ENCODE measurements at places on chromosomes 5 and 9.
A peak's percentile ranks its signal among the peaks of the same experiment; 100 is the strongest.

- no peak for DNase-seq
Measured at GRCh38 chr5:98455665-98456064, 317.8 kb upstream of the RGMB start.

DNA sequence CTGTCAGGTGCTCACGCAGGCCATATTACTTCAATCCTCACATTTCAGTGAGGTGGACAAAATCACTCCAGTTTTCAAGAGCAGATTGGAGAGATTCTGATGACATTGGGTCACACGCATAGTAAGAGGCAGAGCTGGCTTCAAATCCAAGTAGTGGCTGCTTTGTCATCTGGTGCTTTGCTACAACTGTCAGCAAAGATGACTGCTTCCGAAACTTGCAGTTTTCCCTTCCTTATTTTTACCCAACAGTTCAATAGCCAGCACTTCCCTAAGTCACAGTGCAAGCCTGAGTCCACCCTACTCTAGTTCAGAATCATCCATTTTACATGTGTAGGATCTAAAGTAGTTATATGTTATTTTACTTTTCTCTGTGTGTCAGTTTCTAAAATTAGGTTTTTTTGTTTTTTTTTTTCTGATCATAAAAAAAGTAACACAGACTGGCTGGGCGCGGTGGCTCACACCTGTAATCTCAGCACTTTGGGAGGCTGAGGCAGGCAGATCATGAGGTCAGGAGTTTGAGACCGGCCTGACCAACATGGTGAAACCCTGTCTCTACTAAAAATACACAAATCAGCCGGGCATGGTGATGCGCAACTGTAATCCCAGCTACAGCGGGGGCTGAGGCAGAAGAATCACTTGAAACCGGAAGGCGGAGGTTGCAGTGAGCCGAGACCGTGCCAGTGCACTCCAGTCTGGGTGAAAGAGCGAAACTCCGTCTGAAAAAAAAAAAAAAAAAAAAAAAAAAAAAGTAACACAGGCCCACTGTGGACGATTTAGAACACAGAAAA, 49.6 kb downstream of the ANKDD1B start:
- DNase-seq = no peak

DNA sequence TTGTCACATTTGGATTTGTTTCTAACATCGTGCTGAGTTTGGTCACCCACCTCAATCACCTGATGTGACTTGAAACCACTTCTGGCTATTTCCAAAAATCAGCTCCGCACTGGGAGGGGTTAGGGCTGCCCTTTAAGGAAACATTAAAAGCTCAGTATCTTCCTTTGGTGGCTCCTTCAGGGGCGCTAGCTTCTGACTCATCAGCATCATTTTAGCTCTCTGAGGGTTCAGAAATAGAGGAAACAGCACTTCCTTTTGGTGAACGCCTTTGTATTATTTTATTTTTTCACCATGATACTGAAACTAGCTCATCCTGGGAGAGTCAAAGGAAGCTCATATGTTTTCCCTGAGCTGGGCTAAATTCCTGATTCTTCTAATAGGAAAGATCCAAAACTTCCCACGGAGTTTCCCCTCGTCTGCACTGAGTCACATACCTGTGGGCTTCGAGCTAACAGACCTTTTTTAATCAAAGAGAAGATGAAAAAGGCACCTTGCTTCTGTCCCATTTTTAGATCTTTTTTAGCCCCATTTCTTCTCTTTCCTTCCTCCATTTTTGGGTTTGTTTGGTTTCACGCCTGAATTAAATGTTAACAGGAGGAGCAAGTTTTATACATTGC, 48.2 kb downstream of the ROPN1L start:
- DNase-seq = no peak

DNA sequence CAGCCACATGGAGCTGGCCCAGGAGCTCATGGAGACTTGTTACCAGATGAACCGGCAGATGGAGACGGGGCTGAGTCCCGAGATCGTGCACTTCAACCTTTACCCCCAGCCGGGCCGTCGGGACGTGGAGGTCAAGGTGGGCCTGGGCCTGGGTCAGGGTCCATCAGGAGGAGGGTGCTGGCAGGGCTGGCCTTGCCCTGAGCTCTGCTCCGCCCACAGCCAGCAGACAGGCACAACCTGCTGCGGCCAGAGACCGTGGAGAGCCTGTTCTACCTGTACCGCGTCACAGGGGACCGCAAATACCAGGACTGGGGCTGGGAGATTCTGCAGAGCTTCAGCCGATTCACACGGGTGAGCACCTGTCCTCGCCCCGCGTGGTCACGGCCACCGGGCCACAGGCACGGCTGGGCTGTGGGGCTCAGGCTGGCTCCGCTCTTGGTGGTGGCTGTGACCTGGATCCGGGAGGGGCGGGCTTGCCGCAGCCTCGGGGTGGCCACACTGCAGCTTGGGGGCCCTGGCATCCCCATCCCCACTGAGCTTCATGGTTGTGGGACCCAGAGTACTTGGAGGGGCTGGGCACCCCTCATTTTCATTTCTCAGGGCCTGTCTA, 7.1 kb downstream of the DPP7 start:
- no peak for DNase-seq

DNA sequence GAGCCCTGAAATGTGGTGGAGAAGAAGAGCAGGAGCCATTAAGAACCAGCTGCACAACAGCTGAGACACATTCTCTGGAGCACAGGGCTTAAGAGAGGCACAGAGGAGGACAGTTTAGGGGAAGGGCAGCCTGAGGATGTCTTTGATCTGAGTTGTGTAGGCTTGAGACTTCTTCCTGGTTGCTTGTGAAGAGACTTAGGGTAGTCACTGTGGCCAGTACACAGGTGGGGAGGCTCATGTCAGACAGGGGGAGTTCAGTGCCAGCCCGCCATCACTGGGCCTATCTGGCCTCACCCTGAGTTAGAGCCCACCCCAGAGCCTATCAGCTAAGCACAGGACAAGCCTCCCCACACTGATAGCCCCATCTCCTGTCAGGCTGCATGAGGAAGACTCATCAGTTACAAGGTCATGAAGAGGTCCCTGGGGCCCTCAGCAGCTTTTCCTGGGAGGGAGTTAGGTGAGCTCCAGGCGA, 19.8 kb downstream of the SLC22A4 start:
- DNase-seq = no peak

DNA sequence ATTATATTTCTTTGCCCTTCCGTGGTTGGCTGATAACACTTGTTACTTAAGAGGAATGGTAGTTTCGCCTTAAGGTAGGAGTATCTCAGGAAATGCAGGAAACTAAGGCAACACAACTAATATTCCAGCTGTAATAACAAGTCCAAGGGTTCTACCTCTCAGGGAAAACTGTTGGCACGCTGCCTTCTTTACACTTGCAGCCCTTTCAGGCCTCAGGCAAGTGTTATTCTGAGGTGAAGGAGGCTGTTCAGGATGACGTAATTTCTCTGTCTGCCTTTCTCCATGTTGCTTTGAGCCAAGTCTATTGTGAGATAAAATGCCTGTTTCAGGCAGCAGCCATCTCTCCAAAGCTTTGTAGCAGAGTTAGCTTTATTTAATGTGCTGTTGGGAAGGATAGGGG, 38.0 kb downstream of the VCAN start:
- DNase-seq = peak; percentile 44

DNA sequence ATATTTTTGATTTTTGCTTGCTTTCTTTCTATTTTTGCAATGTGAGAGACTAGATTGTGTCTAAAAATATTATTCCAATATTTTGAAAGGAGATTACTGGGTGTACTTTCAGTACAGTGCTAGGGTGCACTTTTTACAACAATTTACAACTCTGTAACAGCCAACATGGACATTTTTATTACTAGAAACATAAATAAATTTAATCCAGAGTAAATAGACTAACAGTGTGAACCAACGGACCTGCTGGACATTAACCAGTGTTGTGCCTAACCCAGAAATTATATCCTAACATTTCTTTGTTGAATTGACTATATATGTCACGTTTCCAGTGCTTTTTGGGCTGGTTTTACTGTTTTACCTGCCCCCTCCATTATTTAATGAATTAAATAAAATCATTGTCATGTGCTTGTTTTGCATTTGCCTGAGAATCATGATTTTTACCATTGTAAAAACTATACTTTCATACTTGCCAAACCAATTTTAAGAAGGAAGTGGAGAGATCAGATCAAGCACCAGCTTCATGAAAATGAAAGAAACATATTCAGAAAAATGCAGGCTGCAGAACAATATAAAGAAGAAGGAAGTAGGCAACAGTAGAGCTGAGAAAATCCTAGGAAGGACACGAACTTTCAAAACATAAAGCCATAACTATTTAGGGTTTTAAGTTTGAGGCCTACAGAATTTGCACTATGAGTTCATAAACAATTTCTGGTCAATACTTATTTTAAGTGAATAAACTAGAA, 400.8 kb upstream of the PIK3R1 start:
- DNase-seq = no peak

DNA sequence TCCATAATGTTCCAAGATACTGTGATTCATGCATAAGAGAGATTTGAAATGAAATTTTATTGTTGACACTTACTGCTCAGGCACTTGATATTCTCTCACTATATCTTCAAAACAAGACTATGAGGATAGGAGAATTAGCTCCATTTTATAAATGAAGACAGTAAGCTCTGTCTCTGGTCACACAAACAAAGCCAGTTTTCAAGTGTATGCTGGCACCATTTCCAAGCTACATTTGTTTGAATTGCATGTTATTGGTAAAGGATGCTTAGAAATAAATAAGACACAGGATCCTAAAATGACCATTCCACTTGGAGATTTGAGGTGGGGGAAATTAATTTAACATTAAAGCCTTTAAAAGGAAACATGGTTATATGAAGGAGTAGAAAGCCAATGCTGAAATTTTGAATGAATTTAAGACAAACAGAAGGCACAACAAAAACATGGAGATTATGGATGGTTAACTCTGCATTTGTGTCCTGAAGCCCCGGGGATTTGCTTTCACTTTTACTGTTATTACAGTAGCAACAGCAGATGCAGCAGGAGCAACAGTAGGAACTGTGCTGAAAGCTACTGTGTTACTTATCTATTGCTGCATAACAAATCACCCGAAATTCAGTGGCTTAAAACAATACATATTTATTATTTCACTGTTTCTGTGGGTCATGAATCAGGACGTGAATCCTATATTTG, 79.7 kb upstream of the ASTN2 start:
- peak; percentile 64 for DNase-seq

DNA sequence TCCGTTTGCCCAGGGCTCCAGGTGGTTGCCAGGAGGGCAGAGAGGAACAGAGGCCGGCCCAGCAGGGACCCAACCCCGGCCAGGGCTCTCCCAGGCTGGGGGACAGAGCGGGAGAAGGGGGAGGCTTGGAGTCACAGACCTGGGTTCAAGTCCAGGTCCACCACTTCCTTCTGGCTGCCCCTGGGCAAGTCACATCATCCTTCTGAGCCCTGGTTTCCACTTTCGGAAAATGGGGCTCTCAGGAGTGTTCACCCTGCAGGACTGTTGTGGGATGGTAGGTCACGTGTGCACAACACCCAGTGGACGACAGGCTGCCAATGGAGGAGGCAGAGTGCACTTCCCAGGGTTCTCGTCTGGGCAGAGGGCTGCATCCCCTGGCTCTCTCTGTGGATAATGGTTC, 245.4 kb downstream of the PBX3 start:
- DNase-seq = no peak

- DNase-seq = no peak
Measured at GRCh38 chr9:88975966-88976889, 15.0 kb upstream of the S1PR3 start.

- DNase-seq = no peak
Measured at GRCh38 chr9:102124465-102124864, 386.0 kb upstream of the GRIN3A start.

- DNase-seq = no peak
Measured at GRCh38 chr5:393846-394275, 49.1 kb upstream of the EXOC3 start.

DNA sequence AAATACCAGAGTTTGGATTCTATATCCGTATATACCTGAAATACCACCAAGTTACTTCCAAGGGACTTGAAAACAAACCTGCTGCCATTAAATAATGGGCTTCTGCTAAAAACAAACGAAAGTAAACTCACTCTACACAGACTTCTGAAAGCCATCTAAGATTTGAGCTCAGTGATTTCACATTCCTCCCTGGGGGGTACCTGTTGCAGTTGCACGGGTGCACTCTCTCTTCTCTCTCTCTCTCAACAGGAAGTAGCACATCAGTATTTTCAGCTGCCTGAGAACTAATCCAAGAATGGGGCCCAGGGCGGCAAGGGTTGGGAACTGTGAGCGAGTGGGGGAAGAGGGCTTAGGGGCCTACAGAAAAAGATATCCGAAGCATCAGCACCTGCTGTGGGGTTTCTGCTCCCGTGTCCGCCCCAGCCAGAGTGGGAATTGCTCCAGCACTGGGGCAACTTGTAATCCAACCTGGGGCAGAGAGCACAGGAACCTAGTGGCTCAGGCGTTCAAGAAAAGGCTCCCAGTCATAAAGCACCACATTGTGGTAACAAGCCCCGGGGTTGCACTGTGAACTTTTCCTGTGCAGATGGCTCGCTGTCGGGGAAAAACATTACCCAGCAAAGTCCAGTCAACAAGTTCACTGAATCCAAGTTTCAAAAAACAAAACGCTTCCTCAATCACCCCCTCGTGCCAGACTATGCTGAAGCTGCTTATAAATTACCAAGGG, 99.8 kb downstream of the EFNA5 start:
- DNase-seq = peak; percentile 51

DNA sequence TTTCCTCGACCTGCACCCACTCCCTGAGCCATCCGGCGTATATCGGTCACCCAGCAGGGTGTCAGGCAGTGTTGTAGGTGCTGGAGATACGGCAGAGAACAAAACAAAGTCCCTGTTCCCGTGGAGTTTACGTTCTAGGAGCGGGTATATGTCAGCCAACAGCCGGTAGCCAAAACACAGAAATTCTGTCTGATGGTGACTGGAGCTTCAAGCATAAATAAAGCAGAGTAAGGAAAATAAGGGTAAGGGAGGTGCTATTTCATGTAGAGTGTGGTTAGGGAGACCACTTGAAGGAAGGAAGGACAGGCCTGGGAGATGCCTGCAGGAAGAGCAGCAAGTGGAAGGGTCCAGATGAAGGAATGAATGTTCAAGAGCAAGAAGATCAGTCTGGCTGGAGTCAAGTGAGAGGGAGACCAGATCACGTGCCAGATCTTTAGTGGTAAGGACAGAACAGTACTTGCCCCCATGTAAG, 783 bp upstream of the ZFR start:
- no peak for DNase-seq

DNA sequence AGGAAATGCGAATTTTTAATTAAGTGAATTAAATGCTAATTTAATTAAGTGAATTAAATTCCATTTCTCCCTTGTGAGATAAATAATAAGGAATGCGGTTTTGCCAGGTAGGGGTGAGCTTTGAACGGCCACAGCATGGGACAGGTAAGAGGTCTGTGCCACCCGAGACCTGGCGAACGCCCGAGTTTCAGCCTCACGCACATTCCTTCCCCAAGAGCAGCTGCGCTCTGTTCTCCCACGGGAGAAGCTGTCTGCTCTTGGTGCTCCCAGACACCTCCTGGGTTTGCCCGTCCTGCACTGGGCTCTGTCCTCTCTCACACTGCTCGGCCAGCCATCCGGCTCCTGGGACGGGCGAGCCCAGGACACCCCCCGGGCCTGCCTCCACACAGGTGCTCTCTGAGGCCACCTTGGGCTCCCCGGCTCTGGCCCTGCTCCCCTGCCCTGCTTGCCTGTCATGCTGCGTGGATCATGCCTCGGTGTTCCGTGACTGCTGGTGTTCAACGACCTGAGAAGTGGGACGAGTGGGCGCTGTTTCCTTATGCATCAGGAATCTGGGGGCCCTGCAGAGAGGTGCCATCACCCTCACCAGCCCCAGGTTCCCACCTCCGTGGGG, 13.7 kb upstream of the CAMSAP1 start:
- no peak for DNase-seq

Data from NCI-H1105 treated with DMSO at 0.1 percent for 48 hours (cell line).